ENCODE measurements at places on chromosomes 1 and 21.

GRCh38 chr1:180633057-180634056, 1.5 kb downstream of the XPR1 start:
- DNase-seq: peak; percentile 11

DNA sequence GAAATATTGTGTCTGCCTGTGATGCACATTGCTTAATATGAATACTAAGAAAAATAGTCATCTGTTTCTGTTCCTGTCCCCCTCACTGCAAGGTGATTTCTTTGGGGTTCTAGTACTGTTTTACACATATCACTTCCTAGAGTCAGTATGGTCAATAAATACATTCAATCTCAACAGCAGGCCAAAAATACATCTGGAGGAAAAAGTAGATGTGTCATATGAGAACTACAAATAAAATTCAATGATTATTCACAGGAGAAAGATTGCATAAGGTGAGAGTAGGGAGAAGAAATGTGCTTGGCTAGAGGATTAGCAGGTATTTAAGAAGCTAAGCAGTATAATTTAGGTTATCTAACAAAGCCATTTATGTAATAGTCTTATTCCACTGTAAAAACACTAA, 45.3 kb upstream of the SAMSN1 start:
- no peak for DNase-seq

GRCh38 chr1:240232530-240232929, 140.8 kb downstream of the FMN2 start:
- DNase-seq: peak; percentile 77

GRCh38 chr1:159889821-159890252, 10.1 kb downstream of the CFAP45 start:
- DNase-seq: peak; percentile 96

DNA sequence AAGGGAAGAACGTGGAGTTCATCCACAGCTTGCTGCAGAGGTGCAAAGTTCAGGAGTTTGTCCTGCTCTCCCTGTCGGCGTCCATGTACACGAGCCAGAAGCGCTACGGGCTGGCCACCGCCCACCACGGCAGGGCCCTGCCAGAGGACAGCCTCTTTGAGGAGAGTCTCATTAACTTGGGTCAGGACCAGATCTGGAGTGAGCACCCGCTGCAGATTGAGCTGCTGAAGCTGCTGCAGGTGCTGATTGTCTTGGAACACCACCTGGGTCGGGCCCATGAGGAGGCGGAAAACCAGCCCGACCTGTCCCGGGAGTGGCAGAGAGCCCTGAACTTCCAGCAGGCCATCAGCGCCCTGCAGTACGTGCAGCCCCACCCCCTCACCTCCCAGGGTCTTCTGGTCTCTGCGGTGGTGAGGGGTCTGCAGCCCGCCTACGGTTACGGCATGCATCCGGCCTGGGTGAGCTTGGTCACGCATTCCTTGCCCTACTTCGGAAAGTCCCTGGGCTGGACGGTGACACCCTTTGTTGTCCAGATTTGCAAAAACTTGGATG, 73.8 kb upstream of the MORC3 start:
- no peak for DNase-seq

- DNase-seq: no peak
Observed at GRCh38 chr1:200973937-200974657, 49.4 kb downstream of the KIF21B start.

GRCh38 chr1:176954242-176954641, 210.3 kb downstream of the ASTN1 start:
- no peak for DNase-seq

DNA sequence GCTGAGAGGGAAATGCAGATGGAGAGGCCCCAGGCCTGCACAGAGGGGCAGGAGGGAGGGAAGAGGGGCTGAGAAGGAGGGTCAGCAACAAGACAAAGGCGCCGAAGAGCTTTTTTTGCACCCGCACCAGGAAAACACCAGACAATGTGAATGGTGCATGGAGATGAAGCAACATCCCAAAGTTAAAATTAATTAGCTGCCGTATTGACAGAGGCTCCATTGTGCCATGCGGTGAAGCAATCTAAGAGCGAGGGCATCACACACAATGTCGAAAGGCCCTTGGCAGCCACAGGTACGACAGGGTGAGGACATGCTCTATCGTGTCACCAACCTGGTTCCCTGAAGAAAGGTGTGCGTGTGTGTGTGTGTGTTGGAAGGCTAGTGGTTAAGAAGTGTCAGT, 41.2 kb downstream of the SSBP3 start:
- no peak for DNase-seq

DNA sequence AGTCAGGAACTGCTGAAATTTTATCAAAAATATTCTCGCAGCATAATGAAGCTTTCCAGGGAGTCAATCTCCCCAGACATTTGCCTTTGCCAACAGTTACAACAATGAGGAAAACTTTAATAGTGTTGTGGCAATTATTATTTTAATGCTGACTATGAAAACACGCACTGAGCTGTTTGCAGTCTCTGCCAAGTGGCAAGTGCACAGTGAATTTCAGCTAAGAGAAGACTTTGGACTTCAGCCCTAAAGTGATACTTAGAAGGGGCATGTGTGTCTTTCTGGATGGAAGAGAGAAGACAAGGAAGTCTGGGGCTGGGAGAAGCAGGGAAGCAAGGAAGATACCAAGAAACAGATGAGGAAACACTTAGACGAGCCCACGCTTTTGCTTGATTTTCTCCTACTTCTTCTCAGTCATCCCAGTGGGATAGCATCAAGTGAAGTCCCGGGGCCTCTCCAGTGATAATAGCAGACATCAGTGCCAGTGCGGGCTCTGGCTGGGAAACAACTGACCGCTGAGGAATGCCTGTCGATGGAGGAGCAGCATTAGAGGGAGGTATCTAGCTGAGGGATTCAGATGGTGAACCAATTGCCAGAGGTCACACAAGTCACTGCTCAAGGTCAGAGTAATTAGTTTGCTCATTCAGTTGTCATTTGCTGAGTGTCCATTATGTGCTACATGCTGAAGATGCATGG, 196.3 kb downstream of the TTLL7 start:
- no peak for DNase-seq

- DNase-seq: no peak
Observed at GRCh38 chr1:39368045-39368444, 123.4 kb upstream of the BMP8A start.

DNA sequence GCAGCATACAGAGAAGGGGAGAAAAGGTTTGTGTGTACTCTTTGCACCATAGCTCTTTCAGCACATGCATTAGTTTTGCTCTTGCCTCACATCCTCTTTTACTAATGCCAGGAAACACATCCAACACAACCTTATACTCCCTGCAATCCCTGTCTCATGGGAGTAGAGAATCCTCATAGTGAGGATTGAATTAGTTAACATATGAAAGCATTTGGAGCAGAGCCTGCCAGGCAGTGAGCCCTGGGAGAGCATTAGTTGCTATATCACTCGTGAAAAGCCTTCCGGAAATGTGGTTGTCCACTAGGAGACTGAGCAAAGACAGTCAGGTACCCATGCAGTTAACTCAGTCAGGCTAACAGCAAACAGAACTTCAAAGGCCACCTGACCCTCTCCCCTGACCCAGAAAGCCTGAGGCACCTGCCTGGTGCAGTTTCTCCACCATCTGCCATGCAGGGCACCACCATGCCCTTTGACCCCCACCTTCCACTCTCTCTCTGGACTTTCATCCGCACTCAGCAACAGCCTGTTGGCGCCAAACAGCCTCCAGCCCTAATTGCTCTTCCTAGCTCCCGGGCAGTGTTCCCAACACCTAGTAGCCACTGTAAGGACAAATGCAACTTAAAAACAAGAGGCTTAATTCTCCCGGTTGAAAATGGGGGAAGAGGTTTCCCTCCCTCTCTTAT, 14.9 kb upstream of the AGT start:
- no peak for DNase-seq

- no peak for DNase-seq
Observed at GRCh38 chr21:32507342-32507919, 77.9 kb downstream of the TCP10L start.

DNA sequence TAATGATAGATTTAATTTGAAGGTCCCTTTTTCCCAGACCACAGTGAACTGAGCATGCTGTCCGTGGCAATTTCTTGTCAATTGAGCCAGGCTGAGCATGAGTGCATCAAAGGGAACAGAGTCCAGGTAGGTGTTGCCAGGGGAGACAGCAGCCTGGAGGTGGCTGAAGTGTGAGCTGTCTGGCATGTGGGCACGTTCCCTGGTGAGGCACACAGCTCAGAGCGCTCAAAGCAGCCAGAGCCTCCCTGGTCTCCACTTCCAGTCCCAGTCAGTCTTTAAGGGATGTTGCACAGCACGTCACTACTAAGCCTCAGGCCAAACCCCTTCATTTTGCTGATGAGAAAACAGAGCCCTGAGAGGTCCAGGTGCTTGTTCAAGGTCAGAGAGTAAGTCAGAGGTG, 251.4 kb downstream of the MATN1 start:
- no peak for DNase-seq

- no peak for DNase-seq
Observed at GRCh38 chr1:165047994-165048393, 308.5 kb downstream of the LMX1A start.

DNA sequence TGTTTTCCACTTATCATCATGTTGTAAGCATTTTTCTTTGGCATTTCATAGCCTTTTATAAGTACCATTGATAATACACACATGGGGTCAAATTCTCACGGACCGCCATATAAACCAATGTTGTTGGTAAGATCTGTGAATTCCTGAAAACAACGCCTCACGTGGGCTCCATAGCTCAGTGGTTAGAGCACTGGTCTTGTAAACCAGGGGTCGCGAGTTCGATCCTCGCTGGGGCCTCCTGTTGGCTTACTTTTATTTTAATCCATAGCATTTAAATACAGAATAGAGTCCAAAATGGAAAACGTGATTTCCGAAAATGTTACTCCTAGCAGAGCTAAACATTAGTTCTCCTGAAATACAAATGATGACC, 83.1 kb downstream of the HHIPL2 start:
- peak; percentile 97 for DNase-seq

- no peak for DNase-seq
Observed at GRCh38 chr1:54798769-54799641, 2.1 kb downstream of the TTC22 start.

GRCh38 chr1:36910886-36911540, 123.3 kb downstream of the GRIK3 start:
- no peak for DNase-seq

- no peak for DNase-seq
Observed at GRCh38 chr1:35531368-35531767, 25.8 kb downstream of the KIAA0319L start.

DNA sequence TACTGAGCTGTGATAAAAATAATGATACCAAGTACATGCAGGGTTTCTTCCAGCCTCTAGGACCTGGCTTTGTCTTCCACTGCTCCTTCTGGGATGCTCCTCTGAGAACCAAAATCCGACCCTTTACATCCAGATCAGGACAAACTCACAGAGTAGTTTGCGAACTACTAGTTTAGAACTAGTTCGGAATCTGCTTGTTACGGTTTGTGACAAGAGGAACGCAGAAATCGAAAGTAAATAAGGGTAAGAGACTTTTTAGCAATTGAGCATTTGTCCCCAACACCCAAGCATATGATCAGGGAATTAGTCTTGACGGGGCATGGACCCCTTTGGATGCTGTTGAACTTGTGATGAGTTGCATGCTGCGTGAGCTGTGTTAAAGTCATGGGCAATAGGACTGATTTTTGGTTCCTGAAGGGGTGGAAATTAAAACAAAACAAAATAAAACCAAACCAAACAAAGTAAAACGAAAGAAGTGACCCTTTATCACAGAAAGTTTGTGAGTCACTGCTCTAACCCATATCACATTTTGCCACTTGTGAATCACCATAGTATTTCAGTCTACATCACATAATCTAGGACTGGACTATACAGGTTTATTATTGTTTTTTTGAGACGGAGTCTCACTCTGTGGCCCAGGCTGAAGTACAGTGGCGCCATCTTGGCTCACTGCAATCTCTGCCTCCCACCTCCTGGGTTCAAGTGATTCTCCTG, 35.7 kb upstream of the ERRFI1 start:
- peak; percentile 73 for DNase-seq

DNA sequence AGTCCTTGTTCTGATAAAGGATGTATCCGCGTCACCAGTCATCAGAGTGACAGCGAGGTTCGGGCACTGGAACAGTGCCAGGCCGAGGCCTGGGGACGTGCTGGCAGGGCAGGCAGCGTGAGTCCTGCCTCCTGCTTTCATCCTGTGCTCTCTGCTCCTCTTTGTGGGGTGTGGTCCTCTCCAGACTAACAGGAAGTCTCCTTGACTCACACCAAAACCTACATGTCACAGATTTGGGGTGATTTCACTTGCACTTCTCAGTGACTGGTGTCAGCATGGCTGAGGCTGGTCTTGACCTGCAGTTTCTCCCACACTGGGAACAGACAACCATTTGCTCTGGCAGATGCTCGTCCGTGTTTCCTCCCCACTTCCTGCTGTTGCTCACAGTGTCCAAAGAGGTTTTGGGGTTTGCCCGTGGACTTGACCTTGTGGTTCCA, 8.8 kb upstream of the NLRP3 start:
- peak; percentile 68 for DNase-seq

- no peak for DNase-seq
Observed at GRCh38 chr1:226908419-226908818, 31.7 kb upstream of the COQ8A start.

DNA sequence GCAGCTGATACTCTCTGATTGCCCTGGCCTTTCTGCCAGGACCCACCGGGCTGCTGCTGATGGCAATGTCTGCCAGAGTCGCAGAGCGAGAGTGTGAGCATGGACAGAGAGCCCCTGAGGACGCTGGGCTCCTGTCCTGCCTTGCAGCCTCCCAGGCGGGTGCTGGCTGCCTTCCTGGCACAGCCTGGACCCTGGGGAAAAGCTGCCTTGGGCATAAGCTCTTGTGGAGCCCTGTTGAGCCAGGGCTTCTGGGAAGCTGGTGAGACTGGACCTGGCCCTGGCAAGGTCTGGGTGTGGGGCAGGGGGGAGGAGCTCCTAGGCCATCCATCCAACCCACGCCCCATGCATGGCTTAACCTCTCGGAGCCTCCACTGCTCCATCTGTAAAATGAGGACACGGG, 105.8 kb upstream of the WNT4 start:
- no peak for DNase-seq

DNA sequence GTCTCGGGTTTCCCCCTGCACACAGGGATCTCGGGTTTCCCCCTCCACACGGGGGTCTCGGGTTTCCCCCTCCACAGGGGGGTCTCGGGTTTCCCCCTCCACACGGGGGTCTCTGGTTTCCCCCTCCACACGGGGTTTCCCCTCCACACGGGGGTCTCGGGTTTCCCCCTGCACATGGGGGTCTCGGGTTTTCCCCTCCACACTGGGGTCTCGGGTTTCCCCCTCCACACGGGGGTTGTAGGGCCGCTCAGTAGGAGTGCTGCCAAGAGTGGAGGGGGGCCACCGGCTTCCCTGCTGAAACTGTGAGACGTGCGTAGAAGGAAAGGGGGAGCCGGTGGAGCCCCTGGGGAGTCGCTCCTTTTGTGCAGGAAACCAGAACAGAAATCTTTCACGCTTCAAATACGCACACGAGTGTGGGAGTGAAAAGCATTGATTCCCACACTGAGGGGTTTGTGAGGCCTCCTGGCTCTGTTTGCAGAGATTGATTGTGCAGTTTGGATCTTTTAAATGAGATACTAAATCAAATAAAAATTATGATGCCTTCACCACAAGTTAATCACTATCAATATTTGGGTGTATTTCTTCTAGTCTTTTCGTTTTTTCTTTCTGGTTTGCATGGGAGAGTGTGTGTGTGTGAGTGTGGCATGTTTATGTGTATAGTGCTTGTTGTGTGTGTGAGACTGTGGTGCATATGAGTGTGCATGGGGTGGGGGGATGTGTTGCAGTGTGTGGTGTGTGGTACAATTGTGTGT, 54.3 kb upstream of the TRAPPC10 start:
- DNase-seq: no peak

Measured in PC-3 (cell line).